ENCODE measurements at places on chromosomes 4 and X. TPM values are rescaled to one million over a fixed set of nuclear protein-coding genes. Genes with fewer than 3 reads are reported as not detected.
A peak's percentile ranks its signal among the peaks of the same experiment; 100 is the strongest.

- DNase-seq, result peak; percentile 6
Observed at GRCh38 chr4:60002603-60003337, 1197.4 kb upstream of the ADGRL3 start.

GRCh38 chrX:48492293-48492910 is 16.4 kb upstream of the PORCN start:
- no peak for DNase-seq

DNA sequence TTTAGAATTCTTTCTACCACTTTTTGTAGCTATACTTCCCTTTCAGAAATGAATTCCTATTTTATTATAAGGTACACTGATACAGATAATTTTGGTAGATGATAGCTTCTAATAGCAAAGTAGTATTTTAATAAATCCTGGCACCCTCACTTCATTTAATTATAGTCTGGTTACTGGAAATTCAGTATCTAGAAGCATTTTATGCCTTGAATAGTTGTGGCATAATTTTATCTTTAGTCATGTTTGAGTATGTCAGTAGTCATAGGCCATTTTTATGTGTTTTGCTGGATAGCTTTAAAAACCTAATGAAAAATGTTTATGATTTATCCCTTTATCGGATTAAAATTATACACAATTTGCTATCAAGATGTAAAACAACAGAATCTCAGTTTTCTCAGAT is 92.3 kb downstream of the DIAPH2 start:
- DNase-seq, result no peak

- no peak for DNase-seq
Observed at GRCh38 chrX:85024562-85024961, 20.9 kb downstream of the APOOL start.

GRCh38 chr4:137543198-137543597 is 10.9 kb upstream of the PCDH18 start:
- no peak for DNase-seq

DNA sequence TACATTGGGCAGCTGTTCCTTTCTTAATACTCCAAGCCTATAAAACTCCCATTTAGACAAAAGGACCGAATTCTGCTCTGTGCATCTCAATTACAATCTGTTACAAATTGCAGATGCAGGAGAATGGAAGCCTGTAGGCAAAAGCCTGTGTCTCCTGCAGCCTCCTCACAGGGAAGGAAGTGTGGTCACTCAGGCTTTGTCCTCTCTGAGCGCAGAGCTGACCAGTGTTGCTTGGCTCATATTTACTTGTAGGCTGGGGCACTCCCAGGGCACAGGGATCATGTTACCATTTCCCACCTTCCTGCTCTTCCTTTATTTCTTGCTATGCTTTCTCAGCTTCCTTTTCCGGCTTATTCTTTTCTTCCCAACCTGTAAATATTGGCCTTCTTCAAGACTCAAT is 15.7 kb downstream of the SUPT20HL2 start:
- no peak for DNase-seq

DNA sequence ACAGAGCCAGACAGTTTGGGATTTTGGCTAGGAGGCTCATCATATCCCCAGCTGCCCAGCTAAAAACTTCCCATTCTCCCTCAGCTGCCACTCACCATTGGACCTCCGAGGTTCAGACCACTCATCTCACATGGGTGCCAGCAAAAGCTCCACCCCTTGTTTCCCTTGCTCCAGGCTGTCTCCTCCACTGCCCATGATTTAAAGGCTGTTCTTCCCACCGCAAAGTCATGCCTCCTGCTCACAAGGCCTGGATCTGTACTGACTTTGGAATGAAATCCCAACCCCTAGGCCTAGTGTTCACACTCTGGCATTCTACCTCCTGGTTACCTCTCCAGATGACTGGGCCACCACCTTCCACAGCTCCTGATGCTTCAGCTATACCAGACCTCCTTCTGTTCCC is 142.2 kb upstream of the EOLA2 start:
- DNase-seq, result no peak

GRCh38 chrX:45428831-45429230 is 228.2 kb upstream of the DIPK2B start:
- DNase-seq, result no peak

GRCh38 chr4:67035986-67036385 is 509.3 kb downstream of the CENPC start:
- DNase-seq, result no peak

GRCh38 chr4:52856801-52857200 is 5.3 kb upstream of the RASL11B start:
- no peak for DNase-seq

- no peak for DNase-seq
Observed at GRCh38 chr4:13088726-13089658, 395.1 kb downstream of the RAB28 start.

GRCh38 chr4:61501812-61502211 is 301.7 kb downstream of the ADGRL3 start:
- DNase-seq, result no peak

The NHSL2 gene
- 33.2 TPM for polyA plus RNA-seq

The NRK gene
- polyA plus RNA-seq, result 151 TPM

The LRIT3 gene
- 0.70 TPM for polyA plus RNA-seq

The NXF2 gene
- not detected for polyA plus RNA-seq

The INTS6L gene
- 14.5 TPM for polyA plus RNA-seq

The NPNT gene
- 158 TPM for polyA plus RNA-seq

The PRR32 gene
- polyA plus RNA-seq, result 130 TPM
